ENCODE measurements at places on chromosomes 5 and 9.

- no peak for DNase-seq
These were observed 119.5 kb upstream of the CTNND2 start for GRCh38 chr5:12023614-12024241.

- DNase-seq, result no peak
These were observed 463.3 kb upstream of the DMAC1 start for GRCh38 chr9:8262625-8263622.

DNA sequence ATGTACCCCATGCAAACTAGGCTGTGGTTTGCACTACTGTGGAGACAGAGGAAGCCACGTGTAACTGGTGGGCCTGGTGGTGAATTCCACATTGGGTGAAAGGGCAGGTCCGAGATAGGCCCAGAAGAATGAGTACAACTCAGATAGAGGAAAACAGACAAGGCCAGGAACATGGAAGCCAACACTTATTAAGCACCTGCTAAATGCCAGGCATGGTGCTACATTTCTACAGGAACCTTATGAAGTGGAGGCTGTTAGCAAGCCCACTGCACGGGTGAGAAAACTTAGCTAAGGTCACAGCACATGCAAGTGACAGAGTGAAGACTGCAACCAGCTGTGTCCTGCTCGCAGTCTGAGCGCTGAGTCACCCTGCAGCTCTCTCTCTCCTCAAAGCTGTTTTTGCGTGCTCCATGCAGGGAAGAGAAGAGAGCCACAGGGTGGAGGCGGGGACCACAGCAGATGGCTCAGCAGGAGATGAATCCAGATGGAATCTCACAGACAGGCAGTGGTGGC, 65.5 kb upstream of the SPTLC1 start:
- DNase-seq, result peak; percentile 80

GRCh38 chr5:106521701-106522100, 1149.0 kb downstream of the EFNA5 start:
- peak; percentile 33 for DNase-seq

DNA sequence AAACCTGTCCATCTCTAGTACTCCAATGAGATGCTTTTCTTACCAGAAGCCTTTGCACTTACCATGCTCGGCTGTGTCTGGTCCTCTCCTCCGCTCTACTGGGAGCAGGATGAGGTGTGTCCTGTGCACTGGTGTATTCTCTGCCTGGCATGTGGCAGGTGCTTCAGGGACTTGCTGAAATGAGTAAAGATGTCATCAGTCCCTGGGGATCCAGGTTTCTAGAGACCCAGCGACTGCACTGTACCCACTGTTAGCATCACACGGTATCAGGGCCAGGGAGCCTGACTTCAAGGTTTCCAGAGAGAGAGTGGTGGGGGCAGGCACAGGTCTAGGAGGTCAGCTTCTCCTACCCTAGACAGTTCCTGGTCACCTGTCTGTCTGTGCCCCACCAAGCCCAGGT, 10.5 kb downstream of the PTTG1 start:
- DNase-seq, result no peak
